ENCODE measurements at places on chromosomes 4 and X.

GRCh38 chr4:109729718-109730618 is at the start of gene PLA2G12A:
Gene PLA2G12A (minus strand): TSS chr4:109730070. CDS start chr4:109729809, 261 bp downstream.
- DNase-seq = peak; percentile 67

GRCh38 chr4:6137027-6137746 is 63.2 kb downstream of the JAKMIP1 start:
- DNase-seq = no peak

DNA sequence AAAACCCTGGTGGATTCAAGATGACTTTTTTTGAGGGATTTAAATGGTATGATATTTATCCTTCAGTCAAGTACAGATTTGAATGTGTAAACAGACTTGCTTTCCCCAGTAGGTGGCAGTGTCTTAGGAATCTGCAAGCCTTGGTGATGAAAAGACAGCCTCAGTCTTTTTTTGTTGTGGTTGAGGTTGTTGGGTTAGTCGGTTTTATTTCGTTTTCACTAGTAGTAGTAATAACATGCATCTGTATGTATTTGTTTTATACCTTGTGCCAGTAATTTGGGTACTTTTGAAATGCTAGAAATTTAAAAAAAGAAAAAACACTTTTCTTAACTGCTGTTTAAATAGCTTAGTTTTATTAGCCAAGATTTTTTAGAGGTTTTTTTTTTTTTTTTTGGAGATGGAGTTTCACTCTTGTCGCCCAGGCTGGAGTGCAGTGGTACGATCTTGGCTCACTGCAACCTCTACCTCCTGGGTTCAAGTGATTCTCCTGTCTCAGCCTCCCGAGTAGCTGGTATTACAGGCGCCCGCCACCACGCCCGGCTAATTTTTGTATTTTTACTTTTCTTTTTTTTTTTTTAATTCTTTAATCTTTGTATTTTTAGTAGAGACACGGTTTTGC is 39.2 kb downstream of the COPS4 start:
- DNase-seq = peak; percentile 81

DNA sequence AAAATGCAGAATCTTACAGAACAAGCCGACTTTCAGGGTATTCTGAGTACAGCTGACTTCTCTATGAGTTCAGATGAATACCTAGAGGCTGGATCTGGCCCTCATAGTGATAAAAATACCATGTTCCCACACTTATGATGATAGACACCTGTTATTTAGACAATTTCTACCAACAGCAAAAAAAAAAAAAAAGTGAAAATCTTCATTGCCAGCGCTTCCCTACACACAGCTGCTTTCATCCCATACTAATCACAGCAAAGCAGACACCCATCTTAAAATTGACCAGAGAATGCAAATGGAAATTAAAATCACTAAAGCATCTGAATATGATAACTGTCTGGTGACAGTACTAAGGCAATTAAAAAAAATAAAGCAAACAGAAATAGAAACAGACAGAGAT is 132.1 kb upstream of the ADGRL3 start:
- no peak for DNase-seq

GRCh38 chr4:41050880-41051775 is 163.2 kb downstream of the APBB2 start:
- DNase-seq = no peak

DNA sequence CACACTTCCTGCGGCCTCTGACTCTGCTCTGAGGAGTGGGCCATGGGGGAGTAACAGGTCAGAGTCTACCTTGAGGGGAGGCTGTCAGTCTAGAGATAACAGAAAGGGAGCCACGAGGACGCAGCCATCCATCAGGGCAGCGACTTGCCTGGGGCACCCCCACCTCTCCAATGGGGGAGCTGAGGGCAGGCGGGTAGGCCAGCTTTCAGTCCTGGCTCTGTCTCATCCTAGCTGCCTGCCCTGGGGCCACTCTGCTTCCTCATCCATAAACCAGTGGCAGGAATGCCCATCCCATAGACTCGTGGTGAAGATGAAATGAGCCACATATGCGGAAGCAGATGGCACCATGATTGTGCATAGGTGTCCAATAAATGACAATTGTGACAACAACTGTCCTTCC is 13.2 kb downstream of the MAGED2 start:
- no peak for DNase-seq

- DNase-seq = peak; percentile 46
Measured at GRCh38 chr4:77358315-77358928, 201.4 kb downstream of the CCNG2 start.

DNA sequence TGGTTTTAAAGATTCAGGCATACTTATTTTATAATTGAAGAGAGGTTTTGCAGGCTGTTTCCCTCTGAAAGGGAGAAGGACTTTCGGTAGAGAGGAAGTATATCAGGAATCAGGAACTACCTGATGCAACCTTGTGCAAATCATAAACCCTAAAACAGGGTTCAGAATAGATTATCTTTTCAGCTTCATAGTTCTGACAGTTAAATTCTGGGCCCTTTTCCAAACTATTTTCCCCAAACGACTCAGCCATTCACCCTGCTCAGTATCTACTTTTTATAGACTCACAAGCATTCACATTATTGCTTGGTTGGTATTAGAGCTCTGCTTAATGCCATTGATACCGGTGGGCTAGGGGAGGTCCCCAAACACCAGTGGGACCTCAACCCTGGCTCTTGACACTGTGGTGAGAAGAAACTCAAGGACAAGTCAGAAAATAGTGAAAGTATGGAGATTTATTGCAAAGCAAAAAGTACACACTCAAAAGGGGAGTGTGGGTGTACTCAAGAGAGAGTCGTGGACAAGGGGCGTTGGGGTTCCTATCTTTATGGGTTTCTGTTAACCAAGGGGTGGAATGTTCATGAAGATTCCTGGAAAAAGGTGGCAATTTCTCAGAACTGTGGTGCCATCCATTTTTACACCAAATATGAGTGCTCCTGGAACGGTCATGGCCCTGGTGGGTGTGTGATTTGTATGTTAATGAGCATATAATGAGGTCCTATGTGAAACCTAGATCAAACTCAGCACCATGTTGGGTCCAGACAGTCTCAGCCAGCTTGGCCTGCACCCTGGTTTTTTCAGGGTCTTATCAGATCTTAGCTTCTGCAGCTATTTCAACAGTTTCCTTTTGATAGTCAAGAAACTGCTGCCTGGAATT is 238.3 kb downstream of the DCLK2 start:
- DNase-seq = no peak

GRCh38 chrX:7261672-7262332 is 113.8 kb upstream of the PUDP start:
- no peak for DNase-seq

DNA sequence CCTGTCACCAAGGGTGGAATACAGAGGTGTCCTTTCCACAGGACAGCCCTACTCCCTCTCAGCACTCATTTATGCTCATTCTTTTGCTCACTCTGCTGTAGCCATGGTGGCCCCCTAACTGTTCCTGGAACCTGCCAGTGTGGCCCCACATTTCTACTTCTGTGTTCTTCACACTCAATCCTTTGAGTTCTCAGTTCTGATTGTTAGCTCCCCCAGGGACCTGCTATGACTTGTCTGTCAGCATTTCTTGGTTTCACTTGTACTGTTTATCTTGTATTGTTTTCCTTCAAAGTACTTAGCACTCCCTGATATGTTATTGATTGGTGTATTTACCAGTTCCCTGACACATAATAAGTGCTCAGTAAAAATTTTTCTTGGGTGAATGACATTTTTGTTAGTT is 14.9 kb downstream of the VBP1 start:
- DNase-seq = no peak

- peak; percentile 85 for DNase-seq
Measured at GRCh38 chr4:26298198-26298947, 22.4 kb upstream of the RBPJ start.

DNA sequence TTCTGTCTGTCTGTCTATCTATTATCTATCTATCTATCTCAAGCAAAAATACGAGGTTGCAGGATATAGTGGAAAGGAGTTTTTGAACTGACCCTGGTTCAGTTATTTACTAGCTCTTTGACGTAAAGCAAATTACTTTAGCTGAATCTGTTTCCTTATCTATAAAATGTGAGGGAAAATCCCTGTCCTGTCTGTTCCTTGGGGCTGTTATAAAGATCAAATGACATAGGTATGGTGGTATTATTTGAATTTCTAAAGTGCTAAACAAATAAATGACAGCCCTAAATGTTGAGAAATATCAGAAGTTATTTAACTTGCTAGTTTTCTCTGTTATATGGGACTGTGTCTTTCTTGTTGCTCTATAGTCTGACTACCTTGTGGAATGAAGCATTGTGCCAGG is 55.0 kb downstream of the MAGEC1 start:
- DNase-seq = no peak

- DNase-seq = no peak
Measured at GRCh38 chrX:23513121-23513520, 154.2 kb upstream of the PRDX4 start.

DNA sequence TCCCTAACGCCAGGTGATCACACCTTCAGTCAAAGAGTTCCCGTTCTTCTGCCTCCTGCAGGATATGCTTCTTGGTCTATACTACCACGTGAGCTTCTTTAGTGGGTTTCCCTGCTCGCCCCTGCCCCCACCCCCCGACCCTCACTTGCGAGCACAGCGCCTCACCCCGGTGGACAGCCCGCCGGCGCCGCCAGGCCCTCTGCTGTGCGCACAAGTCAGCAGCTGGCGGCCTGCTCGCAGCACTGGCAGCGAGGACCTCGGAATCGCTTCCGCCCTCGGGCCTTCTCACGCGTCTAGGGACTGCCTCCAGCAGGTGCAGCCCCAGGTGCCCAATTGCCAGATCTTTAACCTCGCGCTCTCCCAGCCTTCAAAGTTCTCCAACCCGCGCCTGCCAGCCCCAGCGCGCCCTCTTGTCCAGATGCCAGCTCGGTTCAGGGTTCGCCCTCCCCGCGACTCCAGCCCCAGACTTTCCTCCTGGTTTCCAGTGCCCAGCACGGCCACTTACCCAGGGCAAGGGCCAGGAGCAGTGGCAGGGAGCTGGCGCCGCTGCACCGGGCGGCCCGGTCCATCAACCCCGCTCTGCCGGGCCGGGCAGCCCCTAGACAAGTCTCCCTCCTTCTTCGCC is 454 bp downstream of the BTC start:
- DNase-seq = peak; percentile 26

- no peak for DNase-seq
Measured at GRCh38 chr4:70992391-70992881, 1.0 kb upstream of the DCK start.

GRCh38 chr4:182137343-182137742 is 105.9 kb upstream of the TENM3 start:
- no peak for DNase-seq

GRCh38 chr4:73523126-73523525 is 41.6 kb downstream of the AFM start:
- DNase-seq = peak; percentile 20

- DNase-seq = no peak
Measured at GRCh38 chr4:179728305-179728704, 2286.1 kb upstream of the AGA start.

DNA sequence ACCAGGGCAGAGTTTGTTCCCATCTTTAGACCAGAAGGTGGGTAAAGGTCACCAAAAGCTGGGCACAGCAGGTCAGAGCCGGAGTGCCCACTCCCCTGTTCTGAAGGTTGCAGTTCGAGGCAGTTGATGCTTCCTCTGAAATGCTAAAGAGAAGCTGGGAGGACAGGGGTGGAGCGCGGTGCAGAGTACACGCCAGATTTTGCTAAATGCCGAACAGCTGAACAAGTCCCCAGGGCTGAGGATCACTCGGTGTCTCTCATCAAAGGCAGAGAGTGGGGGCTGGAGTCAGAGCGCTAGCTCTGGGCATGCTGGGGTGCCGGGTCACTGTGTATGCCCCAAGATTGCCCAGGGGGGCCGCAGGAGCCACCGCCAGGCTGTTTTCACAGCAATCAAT is 197.0 kb downstream of the BCOR start:
- peak; percentile 18 for DNase-seq

- DNase-seq = no peak
Measured at GRCh38 chr4:11769434-11769833, 340.7 kb upstream of the HS3ST1 start.

DNA sequence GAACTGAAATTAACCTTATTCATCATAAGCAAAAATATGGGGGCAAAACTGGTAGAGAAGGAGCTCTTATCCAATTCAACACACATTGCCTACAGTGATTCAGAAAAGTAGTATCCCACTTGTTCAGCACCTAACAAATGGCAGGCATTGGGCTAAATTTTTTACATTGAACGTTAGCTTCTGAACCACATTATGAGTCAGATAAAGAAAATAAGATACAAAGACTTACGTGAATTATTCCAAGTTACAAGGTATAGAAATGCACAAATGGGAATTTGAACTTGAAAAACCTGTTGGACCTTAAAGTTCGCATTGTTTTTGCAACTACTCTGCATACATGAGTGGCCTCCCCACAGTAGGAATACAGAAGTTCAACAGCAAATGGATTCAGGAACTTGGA is 210.6 kb downstream of the LDB2 start:
- DNase-seq = peak; percentile 26

DNA sequence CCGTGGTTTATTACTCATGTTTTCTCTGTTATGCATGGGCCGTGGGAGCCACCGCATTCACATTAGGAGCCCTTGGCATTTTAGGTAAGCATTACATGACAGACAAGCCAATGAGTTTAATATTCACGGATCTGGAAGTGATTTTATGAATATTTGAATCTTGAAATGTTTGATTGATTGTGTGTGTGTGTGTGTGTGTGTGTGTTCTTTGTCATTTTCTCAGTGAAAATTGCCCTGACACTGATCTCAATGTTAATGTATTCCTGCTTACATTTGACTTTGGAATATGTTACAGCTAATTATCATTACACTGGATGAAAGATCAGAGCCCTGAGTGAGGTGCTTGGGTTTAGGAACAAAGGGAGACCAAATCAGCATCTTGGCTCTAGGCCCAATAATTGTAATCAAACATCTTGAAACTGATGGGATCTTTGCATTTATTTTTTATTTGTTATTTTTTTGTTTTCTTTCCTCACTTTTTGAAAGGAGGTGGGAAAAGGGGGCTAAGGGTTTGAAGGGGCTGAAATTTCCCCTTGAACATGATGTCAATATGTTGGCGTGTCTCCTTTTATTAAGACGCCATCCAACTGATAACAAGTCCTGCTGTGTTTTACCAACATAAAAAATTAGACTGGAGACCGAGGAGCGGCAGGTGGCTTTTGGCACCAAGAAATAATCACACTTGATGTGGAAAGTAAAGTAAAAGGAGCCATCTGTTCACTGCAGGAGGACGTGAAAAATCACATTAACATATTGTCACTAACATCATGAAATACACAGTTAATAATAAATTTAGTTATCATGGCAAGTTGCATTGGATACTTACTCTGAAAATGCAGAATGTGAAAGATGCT is 5.2 kb upstream of the GK2 start:
- no peak for DNase-seq

- DNase-seq = peak; percentile 60
Measured at GRCh38 chr4:56990109-56990905, 11.6 kb downstream of the POLR2B start.

Data from ELR (cell line).